NCI-H526 treated with DMSO at 0.1 percent for 48 hours (cell line): ENCODE measurements at places on chromosomes 4 and X.

DNA sequence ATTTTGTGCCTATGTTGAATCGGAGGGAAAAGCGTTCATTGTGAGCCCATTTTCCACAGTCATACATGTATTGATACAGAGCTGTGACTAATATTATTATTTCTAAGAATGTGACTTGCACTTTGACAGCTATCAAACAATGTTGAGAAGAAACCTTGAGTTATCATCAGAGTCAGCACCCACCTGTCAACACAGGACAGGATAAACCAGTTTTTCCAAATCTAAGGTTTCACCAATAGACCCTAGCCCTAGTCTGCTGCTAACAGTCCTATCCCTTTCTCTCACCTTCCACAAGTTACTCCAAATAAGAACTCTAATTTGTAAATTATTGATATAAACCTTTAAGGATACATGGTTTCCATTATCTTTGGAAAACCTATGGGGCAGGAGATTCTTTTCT is 47.7 kb upstream of the DHX15 start:
- no peak for DNase-seq

GRCh38 chrX:789096-789495 is 158.5 kb downstream of the SHOX start:
- DNase-seq = no peak

- no peak for DNase-seq
Measured at GRCh38 chr4:70747874-70748273, 26.1 kb downstream of the RUFY3 start.

GRCh38 chr4:10115271-10115796 is 1.3 kb downstream of the WDR1 start:
- no peak for DNase-seq
